Osteoblast (primary cell): ENCODE measurements at places on chromosomes 2 and 18.

- no peak overlapping the region for H3K27ac ChIP-seq
- DNase-seq = no peak
- H3K27me3 ChIP-seq = no peaks in the 10 kb centered on the region
- H3K4me1 ChIP-seq = no peaks in the 10 kb centered on the region
Observed at GRCh38 chr2:221480163-221480562, 91.9 kb downstream of the EPHA4 start.

DNA sequence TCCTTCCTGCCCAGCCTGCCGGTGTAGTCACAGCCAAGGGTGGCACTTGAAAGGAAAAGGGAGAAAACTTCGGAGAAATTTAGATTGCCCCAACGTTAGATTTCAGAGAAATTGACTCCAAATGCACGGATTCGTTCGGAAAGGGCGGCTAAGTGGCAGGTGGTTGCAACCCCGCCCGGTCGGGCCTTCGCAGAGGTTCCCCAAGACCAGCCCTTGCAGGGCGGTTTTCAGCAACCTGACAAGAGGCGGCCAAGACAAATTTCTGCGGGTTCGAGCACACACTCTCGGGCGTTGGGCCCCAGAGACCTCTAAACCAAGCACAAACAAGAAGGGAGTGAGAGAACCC, 4.8 kb downstream of the ONECUT2 start:
- H3K4me1 ChIP-seq = peaks cover 8% of the 10 kb centered on the region
- H3K27ac ChIP-seq = no peak overlapping the region
- H3K36me3 ChIP-seq = no peaks in the 10 kb centered on the region
- H3K27me3 ChIP-seq = peaks cover 91% of the 10 kb centered on the region
- no peak for DNase-seq

DNA sequence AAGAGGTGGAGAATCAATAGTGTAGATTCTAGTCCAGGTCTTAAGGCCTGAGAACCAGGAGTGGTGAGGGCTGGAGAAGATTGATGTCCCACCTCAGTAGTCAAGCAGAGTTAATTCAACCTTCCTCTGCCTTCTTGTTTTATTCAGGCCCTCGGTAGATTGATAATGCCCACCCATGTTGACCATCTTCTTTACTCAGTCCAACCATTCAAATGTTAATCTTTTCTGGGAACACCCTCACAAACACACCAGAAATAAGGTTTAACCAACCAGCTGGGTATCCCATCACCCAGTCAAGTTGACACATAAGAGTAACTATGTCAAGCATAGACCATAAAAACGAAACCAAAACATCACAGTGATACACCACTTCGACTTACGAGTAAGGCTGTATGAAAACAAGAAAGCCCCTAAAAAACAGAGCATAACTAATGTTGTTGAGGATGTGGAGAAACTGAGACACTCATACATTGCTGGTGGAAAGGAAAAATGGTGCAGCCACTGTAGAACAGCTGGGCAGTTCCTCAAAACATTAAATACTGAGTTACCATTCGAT, 57.5 kb downstream of the SLC35F5 start:
- no peak overlapping the region for H3K27ac ChIP-seq

DNA sequence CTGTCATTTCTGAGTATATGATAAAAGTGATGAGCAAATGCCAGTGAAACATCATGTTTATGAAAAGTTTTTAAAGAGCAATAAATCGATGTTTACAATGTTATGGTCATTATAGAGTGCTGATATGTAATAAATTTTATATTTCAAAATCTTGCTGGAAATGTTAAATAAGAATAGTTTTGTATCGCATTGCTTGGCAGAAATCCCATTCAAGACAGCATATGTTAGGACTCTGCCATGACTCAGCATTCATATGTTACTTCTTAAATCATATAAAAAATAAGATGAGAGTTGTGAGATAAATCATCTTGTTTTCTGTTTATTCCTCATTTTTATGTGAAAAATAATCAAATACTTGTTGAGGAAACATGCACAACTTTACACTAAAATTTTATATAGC, 949.9 kb upstream of the NRXN1 start:
- DNase-seq = no peak
- H3K27me3 ChIP-seq = no peaks in the 10 kb centered on the region
- peaks cover 2% of the 10 kb centered on the region for H3K4me1 ChIP-seq
- H3K27ac ChIP-seq = no peak overlapping the region
- H3K36me3 ChIP-seq = no peaks in the 10 kb centered on the region

DNA sequence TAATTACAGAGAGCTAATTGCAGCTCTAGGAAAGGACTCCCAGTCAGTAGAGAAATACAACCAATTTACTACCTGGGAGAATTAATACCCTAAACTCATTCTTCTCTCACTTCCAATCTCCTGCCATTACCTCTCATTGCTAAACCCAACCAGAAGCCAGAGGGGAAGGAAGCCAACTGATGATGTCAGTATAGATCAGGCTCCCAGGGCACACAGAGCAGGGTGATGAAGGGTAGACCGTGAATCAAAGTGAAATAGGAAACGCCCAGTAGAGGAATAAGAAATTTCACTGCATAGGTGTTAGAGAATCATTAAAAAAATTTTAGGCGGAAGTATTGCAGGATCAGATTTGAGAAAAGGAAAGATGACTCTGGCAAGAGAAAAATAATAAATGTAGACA, 456.8 kb upstream of the NXPH2 start:
- H3K4me3 ChIP-seq = no peak overlapping the region
- H3K27ac ChIP-seq = no peak overlapping the region
- DNase-seq = no peak
- no peaks in the 10 kb centered on the region for H3K4me1 ChIP-seq
- no peaks in the 10 kb centered on the region for H3K36me3 ChIP-seq

DNA sequence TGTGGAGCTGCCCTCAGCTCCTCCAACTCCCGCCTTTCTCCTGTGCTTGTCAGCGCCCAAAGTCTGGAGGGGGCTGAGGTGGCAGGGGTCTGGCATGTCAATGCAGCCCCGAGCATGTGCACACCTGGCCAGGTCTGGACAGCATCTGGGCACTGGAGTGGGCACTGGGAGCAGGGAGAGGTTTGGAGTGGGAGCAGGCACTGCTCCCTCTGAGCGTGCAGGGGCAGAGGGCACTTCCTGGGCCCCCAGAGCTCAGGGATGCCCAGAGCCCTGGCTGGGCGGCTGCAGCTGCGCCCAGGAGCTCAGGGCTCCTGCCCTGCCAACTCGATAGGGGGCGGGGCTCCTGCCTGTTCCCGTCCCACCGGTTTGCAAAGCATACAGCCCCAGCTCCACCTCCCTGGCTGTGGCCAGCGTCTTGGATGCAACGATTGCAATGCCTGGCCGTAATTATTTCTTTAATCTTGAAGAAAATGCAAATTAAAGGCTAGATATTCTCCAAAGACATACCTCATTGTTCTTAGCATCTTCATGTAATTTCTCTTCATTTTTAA, 57.4 kb upstream of the LDAH start:
- H3K27me3 ChIP-seq = no peaks in the 10 kb centered on the region
- no peaks in the 10 kb centered on the region for H3K36me3 ChIP-seq
- DNase-seq = peak; percentile 38
- no peaks in the 10 kb centered on the region for H3K4me1 ChIP-seq
- no peak overlapping the region for H3K27ac ChIP-seq

DNA sequence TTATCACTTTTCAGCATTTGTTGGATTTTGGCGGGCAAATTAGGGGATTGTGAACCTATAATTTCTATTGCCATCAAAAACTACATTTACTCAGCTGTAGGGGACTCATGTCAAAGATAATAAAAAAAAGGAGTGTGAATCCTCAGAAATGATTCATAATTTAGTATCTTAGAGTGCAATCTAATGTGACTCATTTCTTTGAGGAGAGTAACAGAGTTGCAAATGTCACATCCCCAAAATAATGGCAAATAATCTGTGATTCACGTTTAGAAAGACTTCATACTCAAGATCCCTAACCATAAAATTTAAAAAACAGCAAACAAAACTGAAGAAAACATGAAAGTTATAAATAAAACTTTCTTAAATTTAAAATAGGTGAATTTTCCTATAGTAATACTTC, 373.0 kb downstream of the CDH2 start:
- peaks cover 6% of the 10 kb centered on the region for H3K4me1 ChIP-seq
- H3K36me3 ChIP-seq = no peaks in the 10 kb centered on the region
- H3K27me3 ChIP-seq = no peaks in the 10 kb centered on the region
- H3K27ac ChIP-seq = no peak overlapping the region
- DNase-seq = peak; percentile 64
- H3K4me3 ChIP-seq = no peak overlapping the region

GRCh38 chr2:222054813-222055212, 244.0 kb downstream of the PAX3 start:
- H3K36me3 ChIP-seq = no peaks in the 10 kb centered on the region
- no peak overlapping the region for H3K27ac ChIP-seq
- H3K27me3 ChIP-seq = no peaks in the 10 kb centered on the region
- no peaks in the 10 kb centered on the region for H3K4me1 ChIP-seq
- no peak overlapping the region for H3K4me3 ChIP-seq

GRCh38 chr2:71778514-71778913, 325.2 kb downstream of the DYSF start:
- peaks cover 48% of the 10 kb centered on the region for H3K27me3 ChIP-seq
- no peaks in the 10 kb centered on the region for H3K36me3 ChIP-seq
- H3K4me1 ChIP-seq = no peaks in the 10 kb centered on the region
- H3K27ac ChIP-seq = no peak overlapping the region
- H3K4me3 ChIP-seq = no peak overlapping the region

GRCh38 chr2:105388971-105389381, 9.9 kb downstream of the FHL2 start:
- H3K4me3 ChIP-seq = no peak overlapping the region
- peaks cover 96% of the 10 kb centered on the region for H3K4me1 ChIP-seq
- peak overlapping the region; percentile 96 for H3K27ac ChIP-seq
- peak; percentile 93 for DNase-seq

- no peak overlapping the region for H3K4me3 ChIP-seq
- H3K36me3 ChIP-seq = no peaks in the 10 kb centered on the region
- H3K27ac ChIP-seq = no peak overlapping the region
- no peak for DNase-seq
- no peaks in the 10 kb centered on the region for H3K27me3 ChIP-seq
Observed at GRCh38 chr2:191995285-191995684, 148.4 kb upstream of the CAVIN2 start.

GRCh38 chr2:88307817-88308216, 137.7 kb downstream of the THNSL2 start:
- H3K27me3 ChIP-seq = no peaks in the 10 kb centered on the region
- H3K36me3 ChIP-seq = no peaks in the 10 kb centered on the region
- H3K4me1 ChIP-seq = no peaks in the 10 kb centered on the region
- no peak overlapping the region for H3K27ac ChIP-seq
- no peak for DNase-seq

GRCh38 chr2:43028188-43028587, 198.2 kb downstream of the ZFP36L2 start:
- no peaks in the 10 kb centered on the region for H3K27me3 ChIP-seq
- no peak overlapping the region for H3K27ac ChIP-seq
- peaks cover 11% of the 10 kb centered on the region for H3K4me1 ChIP-seq

DNA sequence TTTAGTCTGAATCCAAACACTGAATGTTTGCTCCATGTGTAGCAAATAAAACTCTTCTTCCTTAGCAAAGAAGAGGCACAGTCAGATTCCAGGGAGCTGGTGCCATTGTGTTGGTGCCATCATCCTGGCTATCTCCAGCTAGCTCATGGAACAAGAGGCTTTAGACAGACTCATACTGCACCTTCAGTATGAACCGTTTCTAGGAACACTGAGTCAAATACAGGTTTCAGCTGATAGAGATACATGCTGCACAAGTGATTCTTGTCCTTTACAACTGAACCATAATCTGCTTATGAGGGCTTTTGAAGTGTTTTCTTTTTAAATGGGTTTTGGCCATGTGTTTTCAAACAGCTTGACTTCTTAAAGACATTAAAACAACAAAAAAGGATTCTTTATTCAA, 57.9 kb downstream of the DYNC1I2 start:
- peaks cover 3% of the 10 kb centered on the region for H3K4me1 ChIP-seq
- DNase-seq = no peak
- peaks cover 59% of the 10 kb centered on the region for H3K36me3 ChIP-seq
- no peak overlapping the region for H3K27ac ChIP-seq
- no peak overlapping the region for H3K4me3 ChIP-seq
- H3K27me3 ChIP-seq = no peaks in the 10 kb centered on the region

GRCh38 chr2:241110089-241110606, 8.1 kb upstream of the MTERF4 start:
- no peaks in the 10 kb centered on the region for H3K36me3 ChIP-seq
- H3K4me3 ChIP-seq = no peak overlapping the region
- H3K27me3 ChIP-seq = no peaks in the 10 kb centered on the region
- H3K27ac ChIP-seq = no peak overlapping the region
- no peaks in the 10 kb centered on the region for H3K4me1 ChIP-seq
- no peak for DNase-seq

- no peaks in the 10 kb centered on the region for H3K4me1 ChIP-seq
- no peaks in the 10 kb centered on the region for H3K36me3 ChIP-seq
Observed at GRCh38 chr2:228845162-228845925, 425.7 kb downstream of the PID1 start.

GRCh38 chr18:46260016-46260878, 156.1 kb downstream of the HAUS1 start:
- H3K36me3 ChIP-seq = peaks cover 20% of the 10 kb centered on the region
- H3K27ac ChIP-seq = peak overlapping the region; percentile 91
- peaks cover 29% of the 10 kb centered on the region for H3K4me1 ChIP-seq
- H3K27me3 ChIP-seq = no peaks in the 10 kb centered on the region
- H3K4me3 ChIP-seq = peak overlapping the region; percentile 19

GRCh38 chr2:168363347-168364092, 92.6 kb upstream of the CERS6 start:
- no peaks in the 10 kb centered on the region for H3K36me3 ChIP-seq
- H3K27me3 ChIP-seq = no peaks in the 10 kb centered on the region
- H3K27ac ChIP-seq = no peak overlapping the region
- no peak overlapping the region for H3K4me3 ChIP-seq
- H3K4me1 ChIP-seq = no peaks in the 10 kb centered on the region

- DNase-seq = peak; percentile 71
- H3K36me3 ChIP-seq = no peaks in the 10 kb centered on the region
- peaks cover 8% of the 10 kb centered on the region for H3K4me1 ChIP-seq
- no peak overlapping the region for H3K4me3 ChIP-seq
Observed at GRCh38 chr2:134131681-134132489, 122.0 kb upstream of the MGAT5 start.

- no peaks in the 10 kb centered on the region for H3K36me3 ChIP-seq
- no peak overlapping the region for H3K4me3 ChIP-seq
- H3K4me1 ChIP-seq = peaks cover under 1% of the 10 kb centered on the region
- no peak for DNase-seq
- H3K27me3 ChIP-seq = peaks cover 15% of the 10 kb centered on the region
Observed at GRCh38 chr18:76988031-76988826, 144.4 kb downstream of the MBP start.

GRCh38 chr2:241103176-241103595, 1.1 kb upstream of the MTERF4 start:
- H3K4me3 ChIP-seq = peak overlapping the region; percentile 86
- H3K4me1 ChIP-seq = peaks cover 17% of the 10 kb centered on the region
- no peak for DNase-seq
- H3K27me3 ChIP-seq = no peaks in the 10 kb centered on the region
- peak overlapping the region; percentile 64 for H3K27ac ChIP-seq
- H3K36me3 ChIP-seq = peaks cover 12% of the 10 kb centered on the region

DNA sequence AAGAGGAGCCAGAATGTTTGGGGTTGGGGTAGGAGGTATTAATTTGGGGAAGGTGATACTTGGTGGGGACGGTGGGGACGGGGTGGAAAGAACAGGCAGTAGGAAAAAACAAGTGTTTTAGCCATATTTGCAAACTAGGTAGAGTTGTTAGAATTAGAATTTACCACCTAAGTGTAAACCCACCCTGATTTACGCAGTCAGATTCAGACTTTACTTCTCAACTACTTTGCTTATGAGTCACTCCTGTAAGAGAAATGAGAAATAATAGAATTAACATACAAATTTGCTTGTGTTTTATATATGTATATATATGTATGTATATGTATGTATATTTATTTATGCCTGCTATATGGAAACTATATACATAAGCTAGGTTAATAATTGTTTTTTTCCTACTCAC, 1168.2 kb upstream of the ZEB2 start:
- H3K4me1 ChIP-seq = no peaks in the 10 kb centered on the region
- no peaks in the 10 kb centered on the region for H3K27me3 ChIP-seq
- H3K36me3 ChIP-seq = no peaks in the 10 kb centered on the region
- no peak overlapping the region for H3K27ac ChIP-seq
